ENCODE measurements at places on chromosomes 5 and 9. TPM values are rescaled to one million over a fixed set of nuclear protein-coding genes. Genes with fewer than 3 reads are reported as not detected.

- DNase-seq = peak; percentile 33
Measured at GRCh38 chr5:132557478-132558172, 848 bp downstream of the RAD50 start.

DNA sequence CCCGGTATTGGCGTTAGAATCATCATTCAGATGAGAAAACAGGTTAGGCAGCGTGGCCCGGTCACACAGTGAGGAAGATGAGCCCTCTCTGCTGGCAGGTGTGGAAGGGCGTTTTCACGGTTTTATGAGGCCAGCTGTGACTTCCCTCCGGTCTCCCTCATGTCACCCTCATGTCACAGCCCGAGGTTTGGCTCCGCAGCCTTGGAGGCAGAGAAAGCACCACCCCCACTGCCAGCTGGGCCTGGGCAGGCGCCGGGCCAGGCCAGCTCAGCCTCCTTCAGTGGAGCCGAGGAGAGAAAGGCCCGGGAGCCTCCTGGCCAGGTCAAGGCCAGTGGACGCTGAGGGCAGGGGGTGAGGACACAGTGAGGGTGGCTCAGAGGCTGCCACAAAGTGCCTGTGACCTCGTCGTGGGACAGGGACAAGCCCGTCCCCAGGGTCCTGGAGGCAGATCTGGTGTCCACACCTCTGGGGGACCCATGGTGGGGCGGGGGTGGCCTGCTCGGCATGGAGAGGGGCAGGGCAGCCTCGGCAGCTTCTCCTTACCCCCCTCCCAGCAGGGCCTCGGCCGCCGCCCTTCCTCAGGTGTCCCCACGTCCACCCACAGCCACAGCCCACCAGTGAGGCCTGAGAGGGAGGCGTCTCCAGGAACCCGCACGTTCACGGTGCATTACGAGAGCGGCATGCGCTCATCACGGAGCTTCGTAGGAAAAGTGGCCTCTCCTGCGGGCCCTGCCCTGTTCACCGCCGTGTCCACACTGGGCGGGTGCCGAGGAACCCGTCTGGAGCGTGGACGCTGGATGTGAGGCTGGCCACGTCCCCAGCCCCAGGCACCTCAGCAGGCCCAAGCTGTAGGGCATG is 32.2 kb downstream of the EXD3 start:
- no peak for DNase-seq

DNA sequence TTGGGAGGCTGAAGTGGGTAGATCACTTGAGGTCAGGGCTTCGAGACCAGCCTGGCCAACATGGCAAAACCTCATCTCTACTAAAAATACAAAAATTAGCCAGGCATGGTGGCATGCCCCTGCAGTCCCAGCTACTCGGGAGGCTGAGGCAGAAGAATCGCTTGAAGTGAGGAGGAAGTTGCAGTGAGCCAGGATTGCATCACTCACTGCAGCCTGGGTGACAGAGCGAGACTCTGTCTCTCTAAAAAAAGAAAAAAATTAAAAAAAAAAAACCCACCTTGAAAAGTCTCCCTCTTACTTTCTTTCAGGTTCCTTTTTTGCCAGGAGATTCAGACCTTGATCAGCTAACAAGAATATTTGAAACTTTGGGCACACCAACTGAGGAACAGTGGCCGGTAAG is 34.2 kb downstream of the CDK7 start:
- DNase-seq = no peak

DNA sequence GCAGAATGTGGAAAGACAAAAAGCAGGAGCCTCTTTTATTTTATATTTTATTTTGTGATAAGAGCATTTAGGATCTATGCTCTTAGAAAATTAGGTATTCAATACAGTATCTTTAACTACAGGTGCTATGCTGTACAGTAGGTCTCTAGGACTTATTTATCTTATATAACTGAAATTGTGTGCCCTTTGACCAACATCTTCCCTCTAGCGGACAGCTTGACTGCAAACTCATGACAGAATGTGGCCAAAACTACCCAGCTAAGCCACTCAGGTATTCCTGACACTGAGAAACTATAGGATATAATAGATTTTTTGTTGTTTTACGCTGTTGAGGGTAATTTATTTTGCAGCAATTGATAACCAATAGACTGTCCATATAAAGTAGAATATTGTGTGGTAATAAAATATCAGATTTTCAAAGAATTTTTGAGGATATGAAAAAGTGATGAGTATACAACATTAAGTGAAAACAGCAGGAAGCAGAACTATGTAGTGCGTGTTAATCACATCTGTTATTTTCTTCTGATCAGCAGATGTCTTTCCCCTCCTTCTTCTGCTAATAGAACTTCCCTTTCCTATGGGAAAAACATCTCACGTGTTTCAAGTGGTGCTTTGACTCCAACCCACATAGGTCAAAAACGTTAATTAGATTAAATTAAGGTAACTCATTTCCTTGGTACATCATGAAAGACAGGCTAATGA is 69.9 kb upstream of the SELENOP start:
- DNase-seq = no peak

DNA sequence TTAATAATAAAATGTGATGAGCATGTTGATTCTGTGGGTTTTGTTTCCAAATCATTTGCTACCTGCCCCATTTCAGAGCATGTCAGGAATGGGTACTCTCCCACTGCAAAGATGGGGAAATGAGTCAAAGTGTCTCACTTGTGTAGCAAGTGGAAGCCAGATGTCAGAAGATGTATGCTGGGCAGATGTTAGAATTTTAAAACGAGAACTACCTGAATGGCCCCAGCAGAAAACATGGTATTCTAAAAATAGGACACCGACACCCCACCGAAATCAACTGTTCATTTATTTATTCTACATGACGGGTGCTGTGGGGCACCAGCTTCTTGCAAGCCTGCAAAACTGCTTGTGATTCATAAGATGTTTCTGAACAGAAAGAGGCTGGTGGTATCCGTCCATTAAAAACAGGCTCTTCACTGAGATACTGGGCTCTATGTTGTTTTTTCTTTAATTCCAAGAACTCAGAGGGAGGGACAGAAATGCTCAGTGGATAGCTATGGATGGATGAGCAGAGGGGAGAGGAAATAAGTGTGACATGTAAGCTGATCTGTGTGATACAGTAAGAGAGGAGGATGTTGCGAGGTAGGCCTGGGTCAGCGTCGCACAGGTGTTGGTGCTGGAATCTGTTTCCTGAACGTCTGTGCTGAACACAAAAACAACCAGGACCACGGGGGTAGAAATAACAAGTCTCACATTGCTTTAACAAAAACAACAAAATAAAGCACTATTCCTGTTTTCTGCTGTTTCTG is 157.2 kb downstream of the EFNA5 start:
- no peak for DNase-seq

DNA sequence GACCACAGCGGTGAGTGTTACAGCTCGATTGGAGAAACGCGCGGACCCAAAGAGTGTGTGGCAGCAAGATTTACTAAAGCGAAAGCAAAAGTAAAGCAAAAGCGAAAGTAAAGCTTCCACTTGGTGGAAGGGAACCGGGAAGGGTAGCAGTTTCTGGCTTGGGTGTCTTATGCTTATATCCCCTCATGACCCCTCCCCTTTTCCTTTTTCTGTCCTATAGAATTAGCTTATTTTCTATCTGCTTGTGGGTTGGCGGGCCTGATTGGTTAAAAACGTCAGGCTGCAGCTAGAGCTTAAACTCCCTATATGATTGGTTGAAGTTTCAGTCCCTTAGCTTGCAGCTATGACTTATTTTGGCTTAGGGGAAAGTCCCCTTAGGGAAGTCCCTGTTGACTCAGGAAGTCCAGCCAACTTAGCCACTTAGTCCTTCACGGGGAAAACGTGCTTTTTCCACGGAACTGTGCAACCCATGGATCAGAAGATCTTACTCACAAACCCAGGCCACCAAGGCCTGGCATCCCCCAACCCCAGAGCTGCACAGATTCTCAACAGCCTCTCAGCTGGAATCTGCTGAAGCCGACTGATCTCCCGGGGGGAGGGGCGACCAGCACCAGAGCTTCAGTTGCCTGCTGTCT is 114.2 kb upstream of the ADAMTS16 start:
- DNase-seq = peak; percentile 12

- DNase-seq = no peak
Measured at GRCh38 chr5:18036531-18036930, 402.3 kb downstream of the TAF11L14 start.

GRCh38 chr5:3835811-3836210 is 240.2 kb downstream of the IRX1 start:
- no peak for DNase-seq

GRCh38 chr9:130192382-130192999 is 20.3 kb downstream of the NCS1 start:
- DNase-seq = no peak

DNA sequence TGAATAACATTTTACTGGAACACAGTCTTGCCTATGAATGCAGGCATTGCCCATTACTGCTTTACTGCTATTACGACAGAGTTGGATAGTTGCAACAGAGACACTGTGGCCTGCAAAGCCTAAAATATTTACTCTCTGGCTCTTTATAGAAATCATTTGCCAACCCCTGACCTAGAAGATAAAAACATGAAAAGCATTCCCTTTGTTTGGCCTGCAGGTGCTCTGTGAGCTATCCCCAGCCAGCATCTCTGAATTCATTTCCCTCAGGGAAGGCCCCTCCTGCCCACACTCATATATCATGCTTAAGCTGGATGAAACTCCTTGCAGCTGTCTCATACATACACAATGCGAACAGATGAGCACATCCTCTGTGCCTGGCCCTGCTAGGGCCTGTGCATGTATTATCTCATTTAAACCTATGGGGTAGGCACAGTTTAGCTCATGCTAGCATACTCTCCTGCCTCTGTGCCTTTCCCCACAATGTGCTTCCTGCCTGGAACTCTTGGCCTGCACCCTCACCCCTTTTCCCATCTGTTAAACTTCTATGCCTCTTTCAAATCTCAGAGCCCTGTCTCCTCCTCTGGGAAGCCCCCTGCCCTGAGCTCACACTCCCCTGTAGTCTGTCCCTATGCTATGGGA is 193.1 kb downstream of the PAX5 start:
- DNase-seq = no peak

- no peak for DNase-seq
Measured at GRCh38 chr5:160749682-160750081, 102.3 kb downstream of the ATP10B start.

DNA sequence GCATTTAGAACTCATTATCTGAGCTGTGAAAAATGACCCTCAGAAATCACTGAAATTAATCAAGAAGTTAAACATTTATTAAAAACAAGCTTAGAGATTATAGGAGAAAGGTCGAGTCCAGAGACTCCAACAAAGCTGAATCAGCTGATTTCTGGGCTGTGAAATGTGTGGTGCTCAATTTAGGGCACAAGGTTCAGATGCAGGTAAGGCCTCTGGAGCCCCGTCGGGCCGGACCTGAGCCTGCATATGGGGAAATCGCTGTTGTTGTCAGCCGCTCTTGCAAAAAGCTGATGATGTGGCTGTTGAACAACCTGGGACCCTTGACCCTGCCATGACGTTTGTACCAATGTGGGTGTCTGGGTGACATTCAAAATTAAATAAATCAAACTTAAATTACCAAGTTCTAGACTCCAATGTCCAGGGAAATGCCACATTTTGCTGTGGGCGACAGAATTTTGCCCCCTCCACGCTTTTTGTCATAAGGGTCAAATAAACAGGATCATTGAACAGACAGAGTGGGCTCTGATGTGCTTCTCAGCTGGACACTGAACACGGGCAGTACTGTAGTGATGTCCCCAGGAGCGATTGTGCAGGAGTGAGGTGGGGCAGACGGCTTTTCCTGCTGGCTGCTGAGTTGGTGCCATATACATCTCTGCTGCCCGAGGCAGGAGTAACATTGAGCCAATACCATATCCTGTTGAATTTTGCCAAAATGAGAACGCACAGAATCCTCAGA is 27.2 kb upstream of the FBP1 start:
- no peak for DNase-seq

- no peak for DNase-seq
Measured at GRCh38 chr9:121996783-121997182, 96.3 kb downstream of the TTLL11 start.

Gene CDKN2B
- 0.65 TPM for total RNA-seq

Gene ACTBL2
- total RNA-seq = not detected

Gene TMEM174
- not detected for total RNA-seq

Gene CMBL
- 0.64 TPM for total RNA-seq

Gene DEPDC1B
- total RNA-seq = 46.7 TPM

Gene CAMK2A
- total RNA-seq = not detected

Gene FRRS1L
- total RNA-seq = not detected

Data from activated CD4-positive, alpha-beta T cell treated with anti-CD3 and anti-CD28 coated beads, Interleukin-2, amount 10 ng/mL, durations not matched to agents 7 days and 5 days (primary cell).